ENCODE measurements at places on chromosomes 1 and 21.

GRCh38 chr1:211305044-211305443 is 21.6 kb upstream of the TRAF5 start:
- peak; percentile 66 for DNase-seq

GRCh38 chr1:156709031-156709430 is 3.6 kb upstream of the CRABP2 start:
- no peak for DNase-seq

- DNase-seq = peak; percentile 96
Measured at GRCh38 chr1:207032528-207033017, at the start of gene C1orf116. TSS of gene C1orf116 (minus strand) at chr1:207032756. CDS start at chr1:207027598, 5,158 bp downstream.

GRCh38 chr1:147735423-147735822 is 25.0 kb downstream of the GJA5 start:
- DNase-seq = no peak

DNA sequence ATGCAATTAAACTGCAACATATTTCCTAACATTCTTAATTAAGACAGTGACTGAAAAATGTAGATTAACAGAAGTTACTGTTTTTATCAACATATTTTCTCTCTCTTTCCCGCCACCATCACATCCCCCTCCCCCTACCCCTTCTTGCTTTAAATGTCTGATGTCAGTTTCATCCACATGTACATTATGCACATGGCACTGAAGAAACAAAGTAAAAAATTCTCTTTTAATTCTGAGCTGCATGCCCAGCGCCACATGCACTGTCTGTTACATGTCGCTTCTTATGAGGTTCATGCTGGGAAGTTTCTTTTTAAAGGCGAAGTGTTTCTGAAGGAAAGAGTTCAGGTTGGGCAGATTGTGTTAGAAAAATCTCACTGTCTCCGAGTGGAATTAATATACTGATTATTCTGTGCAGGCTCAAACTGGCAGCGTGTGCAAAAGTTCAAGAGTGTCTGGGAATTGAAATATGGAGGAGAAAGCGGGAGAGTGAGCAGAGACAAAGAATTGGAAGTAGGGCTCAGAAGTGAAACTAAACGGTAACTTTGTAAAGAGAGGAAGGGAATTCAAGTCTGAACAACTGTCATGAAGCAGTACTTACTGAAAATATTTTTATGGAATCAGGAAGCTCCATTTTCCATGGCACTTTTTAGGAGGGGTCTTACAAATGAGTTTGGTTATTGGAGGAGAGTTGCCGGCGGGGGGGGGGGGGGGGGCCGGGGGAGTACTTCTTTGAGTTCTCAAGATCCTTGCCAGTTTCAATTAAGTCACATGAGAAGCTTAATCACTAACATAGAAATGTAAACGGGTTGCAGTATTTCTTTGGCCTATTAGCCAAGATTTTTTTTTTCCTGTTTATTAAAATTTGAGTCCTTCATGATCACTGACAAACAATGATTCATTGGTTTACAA is 217.6 kb downstream of the SDCCAG8 start:
- no peak for DNase-seq

Measured in mesendoderm (in vitro differentiated cells).